Stomach (tissue), 19 donors: ENCODE measurements at places on chromosomes 11 and 22.

GRCh38 chr22:25563761-25564319 is 635 bp upstream of the GRK3 start:
- H3K36me3 ChIP-seq: no peaks in the 10 kb centered on the region
- peak overlapping the region; percentile 96 for H3K4me3 ChIP-seq
- H3K27ac ChIP-seq: peak overlapping the region; percentile 52
- DNase-seq: no peak
- H3K4me1 ChIP-seq: peaks cover 32% of the 10 kb centered on the region

DNA sequence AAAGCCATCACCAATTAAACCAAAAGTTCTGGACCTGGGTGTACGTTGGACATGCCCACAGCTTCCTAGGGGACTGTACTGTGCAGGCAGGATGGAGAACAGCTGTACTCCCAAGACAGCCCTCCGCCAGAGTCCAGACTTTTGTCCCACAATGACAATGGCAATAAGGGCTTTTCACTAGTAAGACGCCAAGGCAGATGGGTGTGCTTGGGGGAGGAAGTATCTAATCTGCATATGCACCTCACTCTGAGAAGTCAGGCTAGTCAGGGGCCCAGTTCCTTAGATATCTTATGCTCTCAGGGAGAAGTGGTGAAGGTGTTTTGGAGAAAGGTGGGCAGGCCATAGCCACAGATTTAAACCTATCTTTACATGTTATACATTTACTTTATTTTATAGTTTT is 85.1 kb upstream of the USP47 start:
- no peak for DNase-seq
- H3K36me3 ChIP-seq: no peaks in the 10 kb centered on the region
- no peak overlapping the region for H3K27ac ChIP-seq
- no peak overlapping the region for H3K4me3 ChIP-seq
- no peaks in the 10 kb centered on the region for H3K4me1 ChIP-seq

- DNase-seq: no peak
- peaks cover 4% of the 10 kb centered on the region for H3K4me1 ChIP-seq
- H3K36me3 ChIP-seq: no peaks in the 10 kb centered on the region
- no peak overlapping the region for H3K4me3 ChIP-seq
These were observed 92.4 kb downstream of the KCNC1 start for GRCh38 chr11:17827006-17827405.

DNA sequence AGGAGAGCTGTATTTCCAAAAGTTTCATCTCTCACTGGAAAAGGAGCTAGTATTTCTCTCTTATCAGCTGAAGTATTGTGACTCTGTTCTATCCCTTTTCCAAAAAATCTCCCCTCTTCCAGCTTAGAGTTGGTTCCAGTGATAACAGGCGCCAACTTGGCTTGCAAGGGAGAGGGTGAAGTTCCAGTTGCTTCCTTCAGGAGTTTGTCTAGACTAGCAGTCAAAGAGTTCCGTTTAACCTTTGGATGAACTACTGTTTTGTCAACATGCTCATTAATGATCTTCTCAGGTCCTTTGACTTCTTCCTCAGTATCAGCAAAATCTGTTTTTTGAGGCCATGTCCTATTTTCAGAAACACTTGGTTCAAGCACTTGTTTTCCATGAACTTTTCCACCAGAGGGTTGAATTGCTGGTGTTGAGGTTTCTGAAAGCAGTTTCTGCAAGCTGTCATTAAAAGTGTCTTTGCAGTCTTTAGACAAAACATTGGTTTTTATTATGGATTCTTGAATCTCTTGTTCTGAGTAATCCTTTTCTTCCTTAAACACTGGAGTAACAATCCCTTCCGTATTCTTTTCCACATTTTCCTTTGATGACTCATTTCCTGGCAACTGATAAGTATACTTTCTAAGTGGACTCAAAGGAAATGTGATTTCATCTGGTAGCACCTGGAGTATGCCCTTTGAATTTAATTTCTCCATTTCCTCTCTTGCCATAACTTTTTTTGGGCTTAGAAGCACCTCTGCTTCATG is 39.7 kb upstream of the CCDC89 start:
- H3K36me3 ChIP-seq: peaks cover 10% of the 10 kb centered on the region
- no peaks in the 10 kb centered on the region for H3K4me1 ChIP-seq
- no peaks in the 10 kb centered on the region for H3K27me3 ChIP-seq
- H3K27ac ChIP-seq: no peak overlapping the region
- no peak for DNase-seq

- peaks cover 3% of the 10 kb centered on the region for H3K4me1 ChIP-seq
- H3K27me3 ChIP-seq: no peaks in the 10 kb centered on the region
- H3K36me3 ChIP-seq: no peaks in the 10 kb centered on the region
- H3K4me3 ChIP-seq: no peak overlapping the region
These were observed 41.5 kb upstream of the CADM1 start for GRCh38 chr11:115545581-115546210.

GRCh38 chr22:31968022-31968421 is 23.7 kb downstream of the YWHAH start:
- no peak overlapping the region for H3K4me3 ChIP-seq
- DNase-seq: no peak
- no peaks in the 10 kb centered on the region for H3K36me3 ChIP-seq
- no peaks in the 10 kb centered on the region for H3K27me3 ChIP-seq
- no peak overlapping the region for H3K27ac ChIP-seq

- H3K27me3 ChIP-seq: no peaks in the 10 kb centered on the region
- no peak overlapping the region for H3K4me3 ChIP-seq
- DNase-seq: no peak
- H3K36me3 ChIP-seq: no peaks in the 10 kb centered on the region
These were observed 125.7 kb downstream of the KCNQ1OT1 start for GRCh38 chr11:2574043-2574552.

- no peak overlapping the region for H3K4me3 ChIP-seq
- no peaks in the 10 kb centered on the region for H3K27me3 ChIP-seq
- DNase-seq: peak; percentile 91
- H3K36me3 ChIP-seq: no peaks in the 10 kb centered on the region
These were observed 24.4 kb downstream of the P2RY2 start for GRCh38 chr11:73242251-73243092.

DNA sequence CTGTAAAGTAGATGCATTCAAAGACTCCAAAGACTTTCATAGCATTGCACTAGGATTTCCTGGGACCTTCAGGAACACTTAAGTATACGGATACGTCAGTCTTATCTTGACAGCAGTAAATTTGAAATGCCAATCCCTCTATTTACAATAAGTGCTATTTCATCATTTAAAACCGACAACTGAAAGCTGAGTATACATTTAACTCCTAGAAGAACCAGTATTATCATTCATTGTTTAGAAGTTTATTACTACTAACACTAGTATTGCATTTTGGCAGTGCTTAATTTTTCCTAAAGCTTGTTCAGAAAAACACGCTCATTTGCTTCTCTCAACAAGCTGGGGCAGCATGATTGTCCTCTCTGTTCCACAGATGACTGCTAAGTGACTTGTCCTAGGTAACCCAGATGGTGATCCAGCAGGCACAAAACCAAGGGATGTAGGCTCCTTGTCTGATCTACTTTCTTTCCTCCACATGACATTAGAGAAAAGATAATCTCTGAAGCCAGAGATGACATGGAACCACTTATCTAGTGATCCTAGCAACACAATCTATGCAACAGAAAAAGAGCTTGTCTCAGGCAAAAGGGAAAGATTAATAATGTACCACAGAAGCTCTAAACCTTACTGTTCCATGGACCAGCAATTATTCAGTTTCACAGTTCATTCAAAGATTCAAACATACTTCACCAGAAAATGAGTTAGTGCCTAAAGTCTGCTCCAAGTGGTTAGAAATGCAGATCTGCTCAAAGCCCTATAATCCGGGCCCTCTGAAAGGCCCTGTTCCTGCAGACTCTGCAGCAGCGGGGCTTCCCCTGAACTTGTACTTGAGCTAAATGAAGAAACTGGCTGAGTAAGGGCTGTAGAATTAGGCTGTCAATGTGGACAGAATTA is 5.2 kb downstream of the MAML2 start:
- peaks cover 52% of the 10 kb centered on the region for H3K4me1 ChIP-seq
- H3K27ac ChIP-seq: peak overlapping the region; percentile 87
- DNase-seq: peak; percentile 65
- no peaks in the 10 kb centered on the region for H3K27me3 ChIP-seq
- H3K4me3 ChIP-seq: no peak overlapping the region
- H3K36me3 ChIP-seq: no peaks in the 10 kb centered on the region

- H3K27me3 ChIP-seq: no peaks in the 10 kb centered on the region
- peak overlapping the region; percentile 74 for H3K27ac ChIP-seq
- no peaks in the 10 kb centered on the region for H3K36me3 ChIP-seq
- peaks cover 32% of the 10 kb centered on the region for H3K4me1 ChIP-seq
These were observed 26.5 kb upstream of the MUC5AC start for GRCh38 chr11:1131033-1131911.

DNA sequence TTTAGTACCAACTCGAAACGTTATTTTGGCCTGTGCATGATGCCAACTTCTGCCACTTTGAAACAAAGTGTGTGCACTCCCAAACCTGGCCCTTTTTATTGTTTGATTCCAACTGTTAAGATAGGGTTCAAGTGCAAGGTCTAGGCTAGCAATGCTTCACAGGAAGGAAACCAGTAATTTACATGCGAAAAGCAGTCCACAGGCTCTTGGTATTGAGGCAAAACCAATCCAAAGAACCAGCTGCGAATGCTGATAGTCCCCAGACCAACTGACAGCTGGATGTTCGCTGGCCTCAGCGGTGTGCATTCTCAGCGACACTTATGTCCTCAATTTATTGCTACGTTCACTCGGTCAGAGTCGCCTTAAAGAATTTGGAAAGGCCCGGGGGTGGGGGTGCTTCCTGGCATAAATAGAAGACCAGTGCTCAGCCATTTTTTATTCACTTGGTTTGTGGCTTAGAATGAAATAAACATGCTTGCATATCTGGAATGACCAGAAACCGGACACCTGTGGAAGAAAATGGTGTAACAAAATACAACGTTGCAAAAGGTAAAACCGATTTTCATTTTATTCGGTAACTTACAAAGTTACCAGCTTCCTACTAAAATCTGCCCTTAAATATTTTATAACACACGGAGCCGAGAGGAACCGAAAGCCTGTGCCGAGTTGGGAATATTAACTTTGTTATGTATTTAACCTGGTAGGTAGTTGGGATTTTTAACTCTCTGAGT is 1.6 kb downstream of the CPT1A start:
- peaks cover 80% of the 10 kb centered on the region for H3K4me1 ChIP-seq
- DNase-seq: no peak
- peak overlapping the region; percentile 86 for H3K4me3 ChIP-seq

DNA sequence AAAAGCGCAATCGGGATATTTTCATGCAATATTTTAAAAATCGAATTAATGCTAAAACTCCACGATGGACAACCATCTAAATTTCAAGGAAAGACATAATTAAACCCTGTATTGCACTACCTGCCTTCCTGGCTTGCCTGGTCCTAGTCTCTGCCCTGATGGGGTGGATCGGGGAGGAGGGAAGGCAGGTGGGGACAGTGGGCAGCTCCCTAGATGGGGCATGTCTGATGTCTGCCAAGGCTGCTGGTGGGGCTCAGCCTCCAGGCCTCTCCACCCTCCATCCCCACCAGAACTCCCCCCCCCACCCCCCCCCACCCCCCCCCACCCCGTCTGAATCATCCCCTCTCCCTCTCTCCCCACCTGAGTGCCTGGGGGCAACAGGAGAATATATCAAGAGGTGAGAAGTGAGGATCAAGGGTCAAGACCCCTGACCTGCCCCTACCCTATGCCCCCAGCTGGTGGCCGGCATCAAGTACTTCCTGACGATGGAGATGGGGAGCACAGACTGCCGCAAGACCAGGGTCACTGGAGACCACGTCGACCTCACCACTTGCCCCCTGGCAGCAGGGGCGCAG is 650 bp downstream of the CST6 start:
- no peaks in the 10 kb centered on the region for H3K36me3 ChIP-seq
- H3K27me3 ChIP-seq: peaks cover 42% of the 10 kb centered on the region
- H3K27ac ChIP-seq: no peak overlapping the region
- peak overlapping the region; percentile 37 for H3K4me3 ChIP-seq

DNA sequence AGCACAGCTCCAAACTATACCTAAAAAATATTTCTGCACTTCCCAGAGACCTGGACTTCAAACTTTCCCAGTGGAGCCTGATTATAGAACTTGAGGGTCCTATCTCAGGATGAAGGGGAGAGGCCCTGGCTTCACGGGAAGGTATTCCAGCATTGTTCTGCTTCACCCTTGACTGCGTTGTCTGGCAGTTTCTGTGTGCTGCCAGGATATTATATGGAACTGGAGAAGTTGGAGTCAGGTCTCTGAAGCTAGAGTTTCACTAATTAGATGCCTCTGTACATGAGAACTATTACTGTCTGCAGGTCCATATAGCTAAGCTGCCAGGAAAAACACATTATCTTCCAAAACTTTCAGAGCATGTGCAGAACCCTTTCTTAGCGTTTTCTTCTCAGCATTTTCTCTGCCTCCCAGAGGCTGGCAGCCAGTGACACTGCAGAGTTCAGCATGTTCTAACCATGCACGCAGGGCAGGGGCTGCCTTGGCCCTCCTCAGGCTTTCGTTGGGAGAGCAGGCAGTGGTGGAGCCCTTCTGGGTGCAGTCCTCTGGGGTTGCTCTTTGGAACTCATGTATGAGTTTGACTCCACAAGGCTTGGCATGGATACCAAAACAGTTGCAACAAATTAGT is 99.3 kb downstream of the CWC15 start:
- no peak for DNase-seq
- no peak overlapping the region for H3K4me3 ChIP-seq
- H3K4me1 ChIP-seq: peaks cover 28% of the 10 kb centered on the region
- H3K27me3 ChIP-seq: no peaks in the 10 kb centered on the region
- no peak overlapping the region for H3K27ac ChIP-seq

- no peak overlapping the region for H3K4me3 ChIP-seq
- H3K4me1 ChIP-seq: no peaks in the 10 kb centered on the region
- H3K27ac ChIP-seq: no peak overlapping the region
- no peaks in the 10 kb centered on the region for H3K27me3 ChIP-seq
These were observed 8.0 kb downstream of the CSDC2 start for GRCh38 chr22:41568811-41569210.

DNA sequence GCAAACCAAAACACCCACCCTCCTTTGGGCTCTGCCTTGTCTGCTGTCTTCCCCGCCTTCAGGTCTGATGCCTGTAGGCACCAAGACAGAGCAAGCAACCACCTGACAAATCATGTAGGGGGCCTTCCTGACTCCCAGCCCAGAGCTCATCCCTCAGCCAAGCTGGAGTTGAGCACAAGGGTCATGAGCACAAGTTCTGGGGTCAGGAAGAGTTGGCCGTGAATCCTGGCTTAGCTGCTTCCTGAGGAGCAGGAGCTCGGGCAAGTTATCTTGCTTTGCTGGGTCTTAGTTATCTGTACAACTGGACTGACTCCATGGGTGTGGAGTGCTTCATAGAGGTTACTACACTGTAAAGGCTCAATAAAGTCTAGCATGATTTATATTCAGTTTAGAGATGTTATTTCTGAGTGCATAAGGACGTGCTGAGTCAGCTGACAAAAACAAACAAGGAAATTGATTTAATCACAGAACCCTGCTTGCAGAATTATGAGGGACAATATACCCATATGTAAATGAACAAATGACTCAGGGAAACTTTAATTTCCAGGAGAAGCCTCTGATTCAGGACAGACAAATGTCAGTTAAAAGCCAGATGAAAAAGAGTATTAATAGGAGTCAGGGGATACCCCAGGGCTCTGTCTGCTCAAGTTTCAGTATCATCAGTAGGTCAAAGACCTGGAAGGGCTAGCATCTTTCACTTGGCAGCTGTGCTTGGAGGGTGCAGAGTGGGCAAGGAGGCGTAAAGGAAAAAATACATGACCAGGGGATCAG is 15.0 kb upstream of the APOA1 start:
- no peak for DNase-seq
- H3K4me3 ChIP-seq: no peak overlapping the region
- H3K27me3 ChIP-seq: no peaks in the 10 kb centered on the region
- peak overlapping the region; percentile 57 for H3K27ac ChIP-seq
